ENCODE measurements at places on chromosomes 13 and 19. TPM values are rescaled to one million over a fixed set of nuclear protein-coding genes. Genes with fewer than 3 reads are reported as not detected.

PROZ gene
- total RNA-seq, result not detected

LILRB5 gene
- total RNA-seq, result not detected

SOX21 gene
- total RNA-seq, result not detected

PPM1N gene
- total RNA-seq, result 1.7 TPM

MBD3L5 gene
- not detected for total RNA-seq

MBD3L3 gene
- not detected for total RNA-seq

FCGBP gene
- total RNA-seq, result 0.39 TPM

MBD3L2 gene
- not detected for total RNA-seq

GRCh38 chr19:28221736-28222135 is 991.2 kb downstream of the UQCRFS1 start:
- DNase-seq, result no peak

- DNase-seq, result no peak
Observed at GRCh38 chr19:35015270-35015953, 14.9 kb upstream of the SCN1B start.

- no peak for DNase-seq
Observed at GRCh38 chr19:57675881-57676280, 5.9 kb upstream of the ZNF551 start.

GRCh38 chr13:25796474-25796873 is 255.3 kb downstream of the SHISA2 start:
- DNase-seq, result no peak

DNA sequence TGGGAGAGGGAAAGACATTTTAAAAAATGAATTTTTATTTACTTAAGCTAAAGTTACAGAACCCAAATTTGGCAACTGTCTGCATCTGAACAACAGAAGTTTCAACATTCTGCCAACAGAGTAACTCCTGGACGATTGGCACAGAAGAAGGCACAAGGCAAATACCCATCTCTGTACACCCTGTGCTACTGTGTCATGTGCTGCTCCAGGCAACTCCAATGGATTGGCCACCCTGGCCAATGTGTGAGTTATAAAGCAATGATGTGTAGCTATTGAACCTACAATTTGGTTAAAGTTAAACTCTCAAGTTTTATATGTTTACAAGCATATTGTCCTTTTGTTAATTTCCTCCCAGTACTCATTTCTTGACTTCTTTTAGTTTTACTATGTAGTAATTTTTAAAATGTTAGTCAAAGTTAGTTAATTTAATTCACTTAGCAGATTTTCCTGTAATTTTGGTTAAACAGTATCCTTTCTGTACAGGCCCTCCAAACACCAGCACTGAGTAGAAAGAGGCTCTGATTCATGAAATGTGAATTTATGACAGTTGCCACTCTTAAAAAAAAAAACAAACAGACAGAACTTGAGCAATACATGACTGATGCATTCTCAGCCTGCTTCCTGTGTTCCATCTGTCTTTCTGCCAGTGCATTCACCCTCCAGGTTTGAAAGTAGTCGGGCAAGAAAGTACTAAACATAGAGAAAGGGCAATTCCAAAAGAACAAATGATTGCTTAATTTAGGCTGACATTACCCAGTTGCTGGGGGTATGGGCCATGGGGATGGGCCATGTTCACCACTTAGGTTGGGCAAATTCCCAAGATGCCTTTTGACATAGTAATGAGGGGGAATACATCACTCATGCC is 5.9 kb downstream of the STARD13 start:
- DNase-seq, result peak; percentile 70

GRCh38 chr13:21615427-21615826 is 11.5 kb upstream of the MICU2 start:
- DNase-seq, result no peak

- no peak for DNase-seq
Observed at GRCh38 chr13:73658639-73659038, 475.6 kb downstream of the KLF12 start.

GRCh38 chr13:51858433-51859247 is 3.1 kb upstream of the CCDC70 start:
- no peak for DNase-seq

Data from HFFc6 (cell line).